ENCODE measurements at places on chromosomes 12 and 14.
A peak's percentile ranks its signal among the peaks of the same experiment; 100 is the strongest.

DNA sequence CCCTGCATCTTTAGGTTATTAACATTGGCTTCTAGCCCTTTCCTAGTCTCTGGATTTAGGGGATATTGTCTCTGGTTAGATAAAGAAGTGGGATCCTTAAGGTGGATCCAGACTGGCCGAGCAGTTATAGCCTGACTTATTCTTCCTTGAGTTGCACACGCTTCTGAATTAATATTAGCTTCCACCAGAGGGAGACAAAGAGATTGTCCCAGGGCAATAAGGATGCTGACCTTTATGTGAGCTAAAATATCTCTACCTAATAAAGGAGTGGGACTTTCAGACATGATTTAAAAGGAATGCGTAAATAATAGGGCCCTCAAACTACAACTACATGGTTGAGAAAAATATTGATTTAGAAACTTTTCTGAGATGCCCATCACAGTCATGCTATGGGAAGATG lies 139.7 kb downstream of the SLCO1B3 start:
- peak; percentile 11 for DNase-seq

GRCh38 chr14:100103250-100104005 lies 38.2 kb downstream of the EVL start:
- DNase-seq: no peak

DNA sequence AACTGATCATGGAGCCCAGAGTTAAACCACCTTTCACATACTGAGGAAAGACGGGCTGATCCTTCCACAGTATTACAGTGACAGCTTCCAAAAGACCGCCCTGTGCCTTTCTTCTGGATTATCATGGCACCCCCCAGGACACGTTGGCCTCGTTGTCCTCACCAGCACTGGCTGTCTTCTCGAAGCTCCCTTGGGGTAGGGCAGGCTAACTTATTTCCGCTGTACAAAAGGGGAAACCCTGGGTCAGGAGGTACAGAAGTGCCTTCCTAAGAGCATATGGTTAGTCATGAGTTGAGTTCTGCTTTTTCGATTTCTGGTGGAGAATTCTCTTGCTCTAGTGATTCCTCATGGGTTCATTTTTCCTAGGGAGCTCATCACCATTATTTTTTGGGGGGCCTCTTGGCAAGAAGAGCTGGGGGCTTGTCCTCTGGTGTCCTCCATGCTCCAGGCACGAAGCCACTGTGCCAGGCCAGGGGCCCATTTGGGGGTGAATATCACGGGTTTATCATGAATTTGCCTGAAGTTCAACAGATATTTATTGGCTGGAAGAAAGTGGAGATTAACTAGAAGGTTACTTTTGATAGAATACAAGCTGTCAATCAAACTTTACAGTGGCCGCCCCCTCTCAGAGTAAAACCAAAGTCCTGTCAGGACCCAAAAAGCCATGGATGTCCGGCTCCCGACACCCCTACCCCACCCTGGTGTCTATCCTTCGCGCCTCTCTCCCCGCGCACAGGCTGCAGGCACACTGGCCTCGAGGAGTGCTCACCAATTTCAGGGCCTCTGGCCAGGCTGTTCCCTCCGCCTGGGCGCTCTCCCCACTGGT lies 8.8 kb upstream of the TRAF3 start:
- no peak for DNase-seq

DNA sequence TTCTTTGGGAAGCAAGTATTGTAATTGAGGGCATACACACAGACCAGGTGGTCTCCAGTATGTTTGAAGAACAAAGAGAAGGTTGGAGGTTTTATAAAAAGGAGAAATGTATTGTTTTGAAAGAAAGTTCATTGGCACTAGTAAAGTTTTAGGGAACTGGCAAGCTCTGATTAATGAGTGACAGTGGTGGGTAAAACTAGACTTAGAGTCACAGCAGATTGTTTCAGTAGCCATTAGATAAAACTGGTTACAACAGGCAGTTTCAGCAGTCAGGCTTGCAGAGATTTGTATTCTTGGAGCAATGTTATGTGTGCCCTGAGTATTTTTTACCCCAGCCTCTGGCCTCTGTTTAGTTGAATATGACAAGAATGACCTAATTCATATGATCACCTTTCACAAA lies 49.1 kb upstream of the ARID2 start:
- DNase-seq: no peak

DNA sequence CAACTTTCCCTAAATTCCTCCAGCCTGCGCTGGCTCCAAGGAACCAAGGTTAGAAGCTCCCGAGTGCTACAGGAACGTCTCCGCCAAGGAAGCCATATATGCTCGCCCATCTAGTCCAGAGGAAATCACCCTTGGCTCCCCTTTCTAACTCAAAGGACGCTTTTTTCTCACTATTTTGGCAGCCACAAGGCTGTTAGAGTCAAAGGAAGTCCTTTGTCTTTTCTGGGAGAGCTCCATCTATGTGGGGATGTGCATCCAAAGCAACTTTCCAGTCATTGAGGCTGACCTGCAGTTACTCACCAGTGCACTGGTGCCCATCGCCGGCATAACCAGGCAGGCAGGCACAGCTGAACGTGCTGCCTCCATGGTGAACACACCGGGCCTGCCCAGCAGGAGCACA lies 37.6 kb downstream of the RTRAF start:
- no peak for DNase-seq

- DNase-seq: peak; percentile 76
Measured at GRCh38 chr12:131863711-131864396, 30.6 kb upstream of the ULK1 start.

DNA sequence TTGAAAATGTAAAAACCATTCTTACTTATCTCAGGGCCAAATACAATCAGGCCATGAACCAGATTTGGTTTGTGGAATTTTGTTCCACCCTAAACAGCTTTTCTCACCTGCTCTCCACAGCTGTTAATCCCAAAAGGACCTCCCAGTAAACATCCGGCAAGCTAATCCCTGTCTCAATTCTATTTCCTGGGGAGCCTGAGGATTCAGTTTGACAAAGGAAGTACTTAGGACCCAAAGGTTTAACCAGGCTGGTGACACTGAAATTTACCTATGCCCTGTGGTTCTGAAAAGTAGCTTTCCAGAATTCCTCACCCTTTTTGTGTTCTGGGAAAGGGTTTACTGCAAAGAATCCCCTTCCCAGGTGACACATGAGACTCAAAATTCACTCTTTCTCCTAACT lies 15.0 kb downstream of the CAPZA3 start:
- peak; percentile 65 for DNase-seq

- no peak for DNase-seq
Measured at GRCh38 chr12:75560167-75560566, 48.8 kb upstream of the KRR1 start.

GRCh38 chr12:73935817-73936216 lies 601.8 kb upstream of the ATXN7L3B start:
- DNase-seq: no peak

GRCh38 chr12:37672655-37673260 lies 643.8 kb upstream of the ALG10B start:
- no peak for DNase-seq

DNA sequence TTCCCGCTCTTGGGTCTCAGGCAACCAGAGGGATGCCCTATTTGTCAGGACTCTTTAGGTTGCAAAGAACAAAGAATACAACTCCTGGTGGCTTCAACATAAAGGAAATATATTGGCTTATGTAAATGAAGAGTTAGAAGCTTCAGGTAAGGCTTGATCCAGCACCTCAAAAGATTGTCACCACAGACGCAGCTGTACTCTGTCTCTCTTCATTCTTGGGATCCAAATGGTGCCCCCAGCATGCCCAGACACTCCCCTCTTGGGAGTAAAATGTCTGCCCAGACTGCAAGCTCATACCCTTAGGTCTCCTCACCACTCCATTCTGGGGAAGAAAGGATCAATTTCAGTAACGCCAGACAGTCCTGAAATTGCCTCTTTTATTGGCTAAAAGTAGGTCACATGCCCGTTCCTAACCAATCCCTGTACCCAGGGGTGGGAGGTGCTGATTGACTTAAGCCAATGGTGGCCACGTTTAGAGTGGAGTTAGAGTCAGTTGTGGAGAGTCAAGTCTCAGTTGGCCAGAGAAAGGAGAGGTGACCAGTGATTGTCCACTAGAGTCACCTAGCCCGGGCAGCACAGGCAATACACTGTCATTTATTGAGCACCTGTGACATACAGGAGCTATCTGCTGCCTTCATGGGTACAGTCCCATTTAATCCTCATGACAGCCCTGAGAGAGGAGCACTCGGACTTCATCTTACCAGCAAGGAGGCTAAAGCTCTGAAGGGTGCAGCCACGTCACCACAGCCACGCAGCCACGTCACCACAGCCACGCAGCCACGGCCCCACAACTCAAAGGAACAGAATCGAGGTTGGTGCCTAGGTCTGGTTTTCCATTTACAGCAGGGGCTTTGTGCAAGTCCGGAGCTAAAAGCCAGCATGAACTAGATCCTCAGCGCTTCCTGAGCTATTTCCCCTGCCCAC lies 19.7 kb upstream of the BEGAIN start:
- DNase-seq: no peak

DNA sequence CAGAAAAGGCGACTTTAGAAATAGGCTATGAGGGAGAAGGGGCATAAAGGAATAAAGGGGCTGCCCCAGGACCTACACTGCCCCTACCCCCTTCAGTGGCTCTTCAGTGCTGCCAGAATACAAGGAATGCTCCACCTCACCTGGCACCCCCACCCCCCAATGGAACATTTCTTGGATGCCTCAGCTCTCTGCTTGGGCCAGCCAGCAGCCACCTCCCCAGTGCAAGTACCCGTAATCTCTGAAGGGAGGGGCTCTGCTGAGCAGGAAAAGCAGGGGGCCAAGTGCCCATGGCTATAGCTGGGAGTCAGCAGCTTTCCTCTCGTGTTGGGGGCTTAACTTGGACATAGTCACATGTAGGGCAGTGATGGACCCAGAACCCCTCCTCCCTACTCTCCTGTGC lies 33.3 kb downstream of the BAZ2A start:
- no peak for DNase-seq

- no peak for DNase-seq
Measured at GRCh38 chr12:98317939-98318899, 197.2 kb upstream of the TMPO start.

GRCh38 chr14:91858536-91859275 lies 8.6 kb downstream of the TC2N start:
- DNase-seq: peak; percentile 14

DNA sequence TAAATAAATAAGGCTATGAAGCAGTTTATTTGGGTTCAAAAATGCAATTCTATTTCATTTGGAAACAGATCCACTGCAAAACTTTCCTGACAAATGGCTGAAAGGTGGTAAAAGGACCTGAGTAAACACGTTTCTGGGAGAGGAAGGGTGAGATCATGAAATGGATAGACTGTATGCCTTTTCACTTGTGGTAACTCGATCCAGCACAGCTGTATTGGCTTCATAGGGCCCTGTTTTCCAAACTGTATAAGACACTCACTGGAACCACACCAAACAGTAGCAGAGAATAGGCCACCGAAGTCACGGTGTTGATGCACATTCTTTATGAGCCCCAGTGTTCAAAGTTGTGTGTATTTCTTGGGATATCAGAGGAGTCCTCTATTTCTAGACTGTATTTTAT lies 325.2 kb upstream of the DIO2 start:
- no peak for DNase-seq

DNA sequence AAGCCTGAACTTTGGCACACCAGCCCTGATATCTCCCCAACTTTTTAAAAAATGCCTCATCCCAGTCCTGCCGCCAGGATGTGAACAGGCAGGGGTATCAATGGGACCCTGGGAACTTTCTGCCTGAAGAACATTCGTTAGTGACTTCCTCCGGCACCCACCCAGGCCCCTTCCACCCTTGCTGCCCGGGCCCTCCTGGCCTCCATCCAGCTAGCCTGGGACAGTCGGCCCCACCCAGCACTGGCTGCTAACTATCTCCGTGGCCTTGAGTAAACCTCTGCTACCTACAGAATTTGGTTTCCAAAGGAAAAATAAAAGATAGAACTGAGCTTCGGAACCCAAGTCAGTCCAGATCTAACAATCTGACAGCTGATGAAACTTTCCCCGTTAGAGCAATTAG lies 14.3 kb downstream of the SCARB1 start:
- DNase-seq: no peak

- no peak for DNase-seq
Measured at GRCh38 chr12:41212625-41213024, 24.5 kb downstream of the PDZRN4 start.

DNA sequence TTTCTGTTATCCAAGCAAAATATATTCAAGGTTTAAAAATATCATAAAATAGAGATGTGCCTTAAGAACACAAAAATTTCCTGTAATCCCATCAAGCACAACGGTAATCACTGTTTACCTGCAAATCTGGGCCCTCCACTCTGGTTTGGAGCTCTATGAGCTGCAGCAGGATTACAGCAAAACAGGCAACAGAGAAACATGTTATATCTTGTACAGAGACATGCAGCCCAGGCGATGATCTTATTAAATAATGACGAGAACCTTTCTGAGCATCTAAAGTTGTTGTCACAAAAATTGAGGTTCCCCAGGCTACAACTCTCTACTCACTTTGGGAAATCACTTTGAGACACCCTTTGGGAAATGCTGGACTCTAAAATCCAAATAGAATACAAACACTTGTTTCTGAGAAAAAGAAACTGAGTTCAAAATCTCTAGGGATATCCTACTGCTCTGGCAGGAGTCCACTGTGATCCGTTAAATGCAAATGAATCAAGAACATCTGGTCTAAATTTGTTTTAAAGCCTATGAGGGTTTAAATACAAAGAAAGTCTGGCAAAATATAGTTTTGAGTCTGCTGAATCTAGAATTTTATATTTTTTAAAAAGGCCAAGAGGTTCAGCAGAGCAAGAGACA lies 36.3 kb downstream of the STON2 start:
- DNase-seq: no peak

- DNase-seq: no peak
Measured at GRCh38 chr14:106201376-106201775, 675.0 kb downstream of the TMEM121 start.

DNA sequence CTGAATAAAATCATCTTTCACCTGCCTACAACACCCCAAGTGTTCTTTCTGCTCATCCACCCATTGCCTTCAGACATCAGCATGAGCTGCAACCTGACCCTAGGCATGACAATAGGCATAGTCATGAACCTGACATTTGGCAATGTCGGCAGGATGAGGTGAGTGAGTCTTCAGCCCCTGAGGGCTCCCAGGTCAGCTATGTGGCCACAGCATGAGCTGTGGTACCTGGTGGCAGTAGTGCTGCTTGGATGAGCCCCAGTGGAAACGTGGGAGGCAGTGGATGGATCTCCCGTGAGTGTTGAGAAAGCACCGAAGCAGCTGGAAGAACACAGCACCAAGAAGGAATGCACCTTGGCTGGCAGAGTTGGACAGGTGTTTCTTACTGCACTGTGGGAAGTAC lies 334.8 kb upstream of the FAR2 start:
- DNase-seq: no peak

GRCh38 chr12:3315201-3315661 lies 175.8 kb upstream of the PRMT8 start:
- peak; percentile 96 for DNase-seq
